Stimulated activated CD4-positive, alpha-beta T cell treated with anti-CD3 and anti-CD28 coated beads, Interleukin-12 subunit alpha, Interleukin-12 subunit beta, amount 100 ng/mL, for 24 hours (primary cell): ENCODE measurements at places on chromosomes 6 and 20.

- DNase-seq = no peak
Observed at GRCh38 chr6:64256483-64256882, 620.9 kb downstream of the PHF3 start.

- no peak for DNase-seq
Observed at GRCh38 chr6:113457198-113457597, 399.9 kb upstream of the MARCKS start.

DNA sequence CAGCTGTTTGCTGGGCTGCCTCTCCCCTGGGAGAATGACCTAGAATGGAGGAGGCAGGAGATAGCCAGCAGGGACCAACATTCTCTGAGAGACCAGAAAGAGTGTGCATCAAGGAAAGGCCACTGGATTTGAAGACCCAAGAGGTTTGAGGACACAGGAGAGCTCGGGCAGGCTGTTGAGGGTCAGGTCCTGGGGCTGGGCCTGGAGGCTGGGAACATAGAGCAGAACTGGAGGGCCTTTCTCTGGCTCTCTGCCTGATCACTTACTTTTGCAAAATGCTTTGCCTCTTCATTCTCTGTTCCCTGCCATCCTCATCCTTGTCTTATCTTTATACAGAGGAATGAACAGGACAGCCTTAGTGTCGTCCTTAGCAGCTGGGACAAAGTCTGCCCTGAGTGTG is 2.5 kb downstream of the IYD start:
- DNase-seq = no peak

GRCh38 chr6:92687278-92687677 is 732.1 kb downstream of the EPHA7 start:
- DNase-seq = no peak

DNA sequence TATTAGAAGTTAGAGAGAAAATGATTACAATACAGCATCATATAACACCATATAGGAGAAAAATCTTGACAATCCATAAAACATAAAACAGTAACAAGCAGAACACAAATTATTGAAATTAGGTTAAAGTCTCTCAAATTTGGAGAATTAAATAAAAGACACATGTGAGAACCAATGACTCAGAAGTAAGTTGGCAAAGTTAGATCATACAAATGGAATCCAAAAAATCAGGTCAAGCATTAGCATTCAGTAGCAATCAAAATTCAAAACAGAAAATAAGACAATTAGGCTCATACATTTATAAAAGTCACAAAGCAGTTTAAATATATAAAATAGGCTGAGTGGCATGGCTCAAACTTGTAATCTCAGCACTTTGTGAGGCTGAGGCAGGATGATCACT is 775.6 kb downstream of the PHF3 start:
- DNase-seq = no peak

- DNase-seq = no peak
Observed at GRCh38 chr6:33983721-33984465, 162.0 kb downstream of the GRM4 start.

- no peak for DNase-seq
Observed at GRCh38 chr6:167898673-167899311, 72.1 kb downstream of the AFDN start.
